B cell (primary cell): ENCODE measurements at places on chromosomes 2 and 18.

GRCh38 chr2:145066856-145067548 lies 547.1 kb upstream of the ZEB2 start:
- no peak for DNase-seq

- DNase-seq: no peak
Measured at GRCh38 chr2:217357886-217358620, 498.2 kb upstream of the TNP1 start.

DNA sequence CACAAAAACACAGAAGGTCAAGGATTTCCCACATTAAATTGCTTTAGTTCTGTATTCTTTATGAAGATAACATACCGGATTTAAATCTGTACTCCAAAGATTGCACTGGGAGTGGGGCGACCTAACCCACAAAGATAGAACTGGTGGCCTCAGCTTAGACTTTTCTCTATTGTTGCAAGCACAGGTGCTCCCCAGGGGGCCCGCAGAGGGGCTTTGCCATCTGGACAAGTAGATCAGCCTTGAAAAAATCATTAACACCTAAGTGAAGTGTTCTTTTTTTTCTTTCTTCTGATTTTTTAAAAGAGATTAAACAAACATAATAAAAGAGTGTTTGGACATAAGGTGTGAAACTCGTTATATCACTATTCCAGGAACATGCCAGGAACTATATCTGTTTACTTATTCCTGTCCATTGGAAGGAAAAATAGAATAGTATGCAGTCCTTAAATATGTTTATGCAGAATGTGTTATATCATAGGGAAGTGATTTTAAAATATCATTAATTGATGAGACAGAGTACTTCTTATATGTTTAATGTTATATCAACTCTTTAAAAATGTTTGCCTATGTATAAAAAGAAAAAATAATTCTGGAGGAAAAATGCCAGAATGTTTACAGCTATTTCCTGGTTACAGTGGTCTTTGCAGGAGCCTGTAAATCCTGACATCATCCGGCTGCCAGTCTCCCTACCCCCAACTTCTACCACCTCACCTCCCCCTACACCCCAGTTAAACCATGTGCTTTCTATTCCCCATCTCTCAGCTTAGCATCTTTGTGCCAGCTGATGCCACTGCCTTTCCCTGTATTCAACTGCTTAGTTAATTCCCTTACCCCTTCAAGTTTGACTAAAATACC lies 679.2 kb downstream of the CNTNAP5 start:
- no peak for DNase-seq

- no peak for DNase-seq
Measured at GRCh38 chr18:69705987-69706386, 241.7 kb downstream of the CD226 start.

- DNase-seq: no peak
Measured at GRCh38 chr2:157004789-157005188, 252.7 kb upstream of the GALNT5 start.

DNA sequence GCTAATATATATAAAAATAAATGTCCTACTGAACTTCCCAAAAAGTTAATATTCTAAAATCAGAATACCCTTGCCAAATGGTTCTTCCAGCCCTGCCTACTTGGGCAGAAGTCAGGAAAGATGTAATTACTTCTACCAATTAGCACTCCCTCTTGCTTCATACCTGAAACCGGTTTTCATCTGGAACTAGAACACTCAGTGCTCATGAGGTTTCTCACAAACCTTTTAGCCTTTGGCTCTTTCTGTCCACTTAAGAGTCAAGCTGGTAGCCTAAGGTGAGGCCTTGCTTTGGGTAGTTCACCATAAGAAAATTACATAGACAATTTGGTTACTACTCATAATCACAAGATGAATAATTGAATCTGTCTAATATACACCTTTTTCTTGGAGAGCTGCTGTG lies 4.1 kb downstream of the DSG3 start:
- no peak for DNase-seq

- no peak for DNase-seq
Measured at GRCh38 chr2:14632133-14632936, at the start of gene LRATD1. TSS of gene LRATD1 (plus strand) at chr2:14632717. CDS start at chr2:14633980, 1,263 bp downstream.

- peak; percentile 45 for DNase-seq
Measured at GRCh38 chr2:136324966-136325365, 207.0 kb upstream of the CXCR4 start.

DNA sequence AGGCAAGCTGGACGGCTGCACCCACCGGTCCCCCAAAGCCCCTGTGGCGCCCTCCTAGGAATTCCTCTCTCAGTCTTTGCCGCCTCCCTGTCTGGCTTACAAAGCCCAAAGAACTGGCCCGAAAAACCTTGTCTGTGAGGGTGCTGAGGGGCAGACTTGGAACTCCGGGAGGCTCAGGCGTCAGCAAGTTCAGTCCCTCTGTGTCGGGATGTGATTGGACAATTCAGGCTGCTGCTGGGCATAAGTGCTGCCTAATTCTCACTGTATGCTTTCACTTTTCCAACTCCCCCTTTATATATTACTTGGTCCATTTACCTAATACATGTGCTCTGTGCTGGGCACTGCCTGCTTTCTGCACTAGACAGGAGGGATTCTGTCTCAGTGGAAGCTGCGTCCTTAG lies 20.3 kb upstream of the SH3RF3 start:
- no peak for DNase-seq

GRCh38 chr2:79887747-79888374 lies 375.0 kb downstream of the CTNNA2 start:
- DNase-seq: peak; percentile 39

DNA sequence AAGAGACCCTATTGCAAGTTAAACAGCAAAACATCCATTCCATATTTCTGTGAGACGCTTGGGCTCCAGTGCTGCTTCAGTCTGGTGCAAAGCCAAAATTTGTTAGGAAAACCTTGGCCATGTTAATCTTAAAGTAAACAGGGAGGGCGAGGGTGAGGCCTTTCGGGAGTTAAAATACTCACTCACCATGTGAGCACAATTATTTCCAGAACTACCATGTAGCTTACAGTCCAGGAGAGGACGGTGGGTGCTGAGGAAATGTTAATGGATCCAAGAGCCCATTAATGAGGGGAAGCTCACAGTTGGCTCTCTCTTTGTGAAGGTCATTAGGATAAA lies 286.4 kb downstream of the SLC8A1 start:
- DNase-seq: no peak

- DNase-seq: no peak
Measured at GRCh38 chr2:74578408-74578807, 23.9 kb downstream of the DOK1 start.

- no peak for DNase-seq
Measured at GRCh38 chr2:150471813-150472510, 15.5 kb downstream of the RND3 start.

- no peak for DNase-seq
Measured at GRCh38 chr2:217614096-217614495, 388.7 kb downstream of the TNS1 start.

DNA sequence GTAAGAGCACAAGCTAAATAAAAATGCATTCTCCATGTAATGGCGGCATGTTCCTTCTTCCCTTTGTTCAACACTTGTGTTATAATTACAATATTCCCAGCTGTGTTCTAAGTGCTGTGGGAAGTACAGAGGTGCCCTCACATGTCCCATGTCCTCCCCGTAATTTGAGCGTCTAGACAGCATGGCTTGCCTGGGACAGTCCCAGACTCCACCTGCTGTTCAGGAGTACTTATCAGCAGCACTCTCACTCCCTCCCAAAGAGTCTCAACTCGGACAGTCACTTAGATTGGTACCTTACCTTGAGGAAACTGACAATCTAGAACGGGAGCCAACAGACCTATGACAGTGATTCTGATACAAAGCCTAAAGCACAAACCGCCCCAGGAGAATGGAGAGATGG lies 370.5 kb downstream of the EIPR1 start:
- no peak for DNase-seq

DNA sequence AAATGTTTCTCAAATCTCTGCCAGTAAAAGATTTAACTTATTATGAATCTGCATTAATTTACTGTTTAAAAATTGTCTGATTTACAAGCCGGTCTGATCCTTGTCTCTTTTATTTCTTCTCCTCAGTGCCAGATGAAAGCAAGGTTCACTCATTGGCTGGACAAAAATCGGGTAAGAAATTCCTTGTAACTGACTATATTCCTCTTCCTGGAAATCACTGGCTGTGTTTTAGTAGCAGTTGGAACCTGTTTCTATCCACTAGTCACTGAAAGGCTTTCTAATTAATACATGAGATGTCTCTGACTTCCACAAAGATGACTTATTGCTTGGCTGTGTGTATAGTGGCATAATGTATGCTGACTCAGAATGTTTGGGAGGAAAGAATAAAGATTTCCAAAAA lies 436.6 kb upstream of the NRP2 start:
- no peak for DNase-seq

DNA sequence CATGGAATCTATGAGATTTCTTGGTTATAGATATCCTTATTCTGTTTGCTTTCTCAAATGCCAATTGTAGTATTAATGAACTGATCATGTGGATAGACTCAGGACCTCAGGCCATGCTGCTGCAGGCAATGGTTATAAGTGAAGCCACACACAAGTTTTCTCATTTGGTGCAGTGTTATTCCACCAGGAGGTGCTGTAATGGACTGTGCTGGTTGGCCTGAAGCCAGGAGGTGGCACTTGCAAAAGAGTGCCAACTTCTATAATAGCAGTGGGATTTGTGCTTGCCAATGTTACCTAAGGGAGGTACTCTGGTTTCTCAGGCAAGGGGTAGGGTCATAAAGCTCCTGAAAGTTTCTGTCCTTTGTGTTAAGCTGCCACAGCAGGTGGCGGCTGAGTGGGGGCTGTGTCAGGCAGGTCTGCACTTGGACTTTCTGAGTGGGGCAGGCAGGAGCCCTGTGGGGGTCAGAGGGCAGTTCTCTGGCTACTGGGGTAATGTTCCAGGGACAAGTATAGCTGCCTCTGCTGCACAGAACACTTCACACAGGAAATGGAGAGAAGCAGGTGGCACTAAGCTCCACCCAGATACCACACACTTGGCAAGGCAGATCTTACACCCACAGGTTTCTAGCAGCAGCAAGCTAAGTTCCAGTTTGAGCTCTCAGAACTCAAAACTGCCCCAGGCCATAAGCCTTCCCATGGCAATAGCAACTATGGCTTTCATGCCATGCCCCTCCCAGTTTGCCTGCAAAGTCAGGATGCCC lies 352.6 kb upstream of the CWC22 start:
- peak; percentile 41 for DNase-seq

- no peak for DNase-seq
Measured at GRCh38 chr2:33064349-33064801, 117.6 kb downstream of the LTBP1 start.

- no peak for DNase-seq
Measured at GRCh38 chr2:21256006-21256405, 132.2 kb downstream of the TDRD15 start.

DNA sequence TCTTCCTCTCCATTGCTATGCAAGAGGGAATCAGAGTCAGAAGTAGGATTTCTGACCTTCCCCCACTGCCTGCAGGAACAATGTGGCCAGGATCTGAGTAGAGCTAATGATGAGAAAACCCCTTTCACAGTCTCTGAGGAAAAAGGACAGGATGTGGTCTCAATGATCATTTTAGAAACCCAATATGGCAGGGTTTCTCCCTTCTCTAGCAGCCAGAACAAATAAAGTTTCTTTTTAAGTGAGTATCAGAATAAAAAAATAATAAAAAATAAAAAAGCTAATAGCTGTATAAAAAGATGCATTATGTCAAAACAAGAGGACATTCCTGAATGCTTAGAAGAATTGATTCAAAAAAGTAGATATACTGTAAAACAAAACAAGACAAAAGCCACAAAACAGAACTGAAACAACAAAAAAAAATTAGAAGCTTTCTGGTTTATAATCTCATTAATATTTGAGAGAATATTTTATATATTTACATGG lies 1124.9 kb upstream of the ZEB2 start:
- DNase-seq: peak; percentile 38

- DNase-seq: no peak
Measured at GRCh38 chr18:25373432-25374179, 21.6 kb upstream of the ZNF521 start.

- DNase-seq: no peak
Measured at GRCh38 chr2:201661366-201661765, 18.1 kb upstream of the TMEM237 start.

- DNase-seq: no peak
Measured at GRCh38 chr2:13638181-13638580, 921.4 kb downstream of the TRIB2 start.

DNA sequence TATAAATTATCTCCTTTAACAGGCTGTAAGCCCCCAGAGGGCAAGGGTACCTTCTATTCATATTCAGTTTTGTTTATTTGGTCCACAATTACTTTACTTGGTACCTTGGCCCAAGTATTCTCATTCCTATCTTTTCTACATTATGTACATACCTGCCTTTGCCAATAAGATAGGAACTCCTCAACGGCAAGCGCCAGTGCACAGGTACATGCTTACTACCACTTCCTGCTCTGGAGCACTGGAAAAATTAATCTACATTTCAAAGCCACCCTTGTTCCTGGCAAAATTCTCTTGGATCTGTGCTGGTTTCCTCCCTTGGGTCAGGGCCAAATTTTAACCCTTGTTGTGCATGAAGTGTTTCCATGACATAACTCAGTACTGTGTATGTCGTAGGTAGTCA lies 34.3 kb upstream of the LMAN1 start:
- no peak for DNase-seq

DNA sequence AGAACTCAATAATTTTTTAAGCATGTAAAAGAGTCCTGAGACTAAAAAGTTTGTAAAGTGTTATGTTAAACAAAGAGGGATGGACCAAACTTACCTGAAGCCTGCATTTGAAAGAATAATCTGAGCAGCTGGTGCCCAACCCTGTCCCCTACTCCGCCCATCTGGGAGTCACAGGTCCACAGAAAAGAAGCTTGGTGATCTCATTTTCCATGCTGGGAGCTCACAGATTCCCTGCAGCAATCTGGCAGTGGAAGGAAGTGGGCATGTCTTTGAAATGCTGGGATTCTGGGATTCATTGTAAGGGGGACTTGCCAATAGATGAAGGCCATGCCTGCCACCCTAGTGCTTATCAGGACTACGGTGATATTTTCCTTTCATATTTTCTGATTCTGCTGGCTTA lies 17.9 kb downstream of the CDH2 start:
- DNase-seq: no peak
